Osteoblast (primary cell): ENCODE measurements at places on chromosomes 16 and 17. TPM values are rescaled to one million over a fixed set of nuclear protein-coding genes. Genes with fewer than 3 reads are reported as not detected.

DNA sequence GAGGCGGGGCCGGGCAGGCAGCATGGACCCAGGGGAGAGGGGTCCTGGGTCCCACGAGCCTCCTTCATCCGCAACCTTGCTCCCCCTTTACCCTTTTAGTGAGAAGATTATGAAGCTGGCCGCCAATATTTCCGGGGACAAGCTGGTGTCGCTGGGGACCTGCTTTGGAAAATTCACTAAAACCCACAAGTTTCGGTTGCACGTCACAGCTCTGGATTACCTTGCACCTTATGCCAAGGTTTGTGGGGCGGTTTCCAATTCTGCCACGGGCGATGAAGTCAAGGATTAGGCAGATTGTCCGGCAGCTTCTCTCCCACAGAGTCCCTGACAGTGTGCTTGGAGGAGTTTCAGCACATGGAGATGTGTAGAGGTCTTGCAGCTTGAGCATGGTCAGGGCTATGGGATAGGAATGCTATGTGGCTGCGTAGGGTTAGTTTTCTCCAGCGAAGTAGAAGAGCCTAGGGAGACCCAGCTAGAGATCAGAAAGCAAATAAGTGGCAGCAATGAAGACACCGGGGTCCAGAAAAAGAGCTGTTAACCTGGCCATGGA, 598 bp downstream of the NIP7 start:
- H3K4me3 ChIP-seq: peak overlapping the region; percentile 98
- peak overlapping the region; percentile 81 for H3K27ac ChIP-seq
- H3K36me3 ChIP-seq: peaks cover 50% of the 10 kb centered on the region
- DNase-seq: peak; percentile 78

GRCh38 chr16:78605548-78606101, 506.2 kb downstream of the WWOX start:
- no peaks in the 10 kb centered on the region for H3K27me3 ChIP-seq
- H3K4me1 ChIP-seq: no peaks in the 10 kb centered on the region
- no peaks in the 10 kb centered on the region for H3K36me3 ChIP-seq
- H3K27ac ChIP-seq: no peak overlapping the region
- no peak overlapping the region for H3K4me3 ChIP-seq

DNA sequence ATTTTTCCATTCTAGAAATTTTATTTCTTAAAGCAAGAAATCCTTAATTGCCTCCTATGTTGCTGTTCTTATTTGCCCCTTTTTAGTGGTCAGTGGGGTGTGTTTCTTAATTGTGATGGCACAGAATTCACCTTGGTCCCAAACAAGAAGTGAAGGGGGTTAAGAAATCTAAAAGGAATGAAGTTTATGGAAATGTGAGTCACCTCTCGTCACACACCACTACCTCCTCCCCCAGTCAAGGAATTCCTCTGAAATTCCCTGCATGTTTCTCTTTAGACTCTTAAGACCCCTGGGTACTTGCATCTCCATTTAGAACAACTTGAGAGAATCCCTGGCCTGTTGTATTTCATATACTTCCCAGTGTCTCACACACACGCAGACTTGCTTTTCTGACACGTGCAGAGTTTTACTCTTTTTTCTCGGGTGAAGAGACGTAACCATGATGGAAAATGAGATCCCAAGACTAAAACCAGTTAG, 247.4 kb downstream of the PRKCA start:
- H3K4me1 ChIP-seq: peaks cover 47% of the 10 kb centered on the region
- H3K27ac ChIP-seq: peak overlapping the region; percentile 56
- H3K36me3 ChIP-seq: peaks cover 4% of the 10 kb centered on the region
- no peak overlapping the region for H3K4me3 ChIP-seq
- DNase-seq: peak; percentile 86

The C16orf96 gene
- total RNA-seq: under 0.01 TPM in 1 of 2 replicates, not detected in the other
